ENCODE measurements at places on chromosomes 5 and 9. TPM values are rescaled to one million over a fixed set of nuclear protein-coding genes. Genes with fewer than 3 reads are reported as not detected.
A peak's percentile ranks its signal among the peaks of the same experiment; 100 is the strongest.

DNA sequence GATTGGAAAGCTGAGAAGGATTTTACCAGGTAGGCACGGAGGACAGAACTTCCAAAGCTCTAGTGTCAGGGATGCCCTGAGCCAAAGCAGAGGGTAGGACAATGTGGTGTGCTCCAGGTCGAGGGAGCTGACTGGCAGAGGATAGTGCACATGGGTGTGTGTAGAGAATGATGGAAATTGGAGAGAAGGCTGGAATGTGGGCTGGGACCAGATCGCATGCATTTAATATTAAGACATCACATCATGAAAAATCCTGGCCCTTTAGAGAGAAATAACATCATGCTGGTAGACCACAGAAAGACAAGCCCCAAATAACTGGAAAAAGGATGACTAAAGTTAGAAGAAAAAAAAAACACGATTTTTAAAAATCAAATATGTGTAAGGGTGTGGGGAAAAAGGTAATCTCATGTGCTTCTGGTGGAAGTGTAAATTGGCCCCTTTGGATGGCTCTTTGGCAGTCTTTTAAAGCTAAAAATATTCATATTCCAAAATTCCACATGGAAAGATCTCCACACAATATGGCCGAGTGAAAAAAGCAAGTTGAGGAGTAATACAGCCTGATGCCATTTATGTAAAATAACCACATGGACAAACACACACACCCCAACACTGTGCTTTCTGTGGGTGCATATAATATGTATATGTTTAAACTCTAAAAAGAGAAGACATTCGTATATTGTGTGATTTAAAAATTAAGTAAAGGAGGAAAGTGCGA, 67.0 kb upstream of the TGFBR1 start:
- DNase-seq, result peak; percentile 70

GRCh38 chr5:77846422-77847128, 70.4 kb upstream of the TBCA start:
- no peak for DNase-seq

DNA sequence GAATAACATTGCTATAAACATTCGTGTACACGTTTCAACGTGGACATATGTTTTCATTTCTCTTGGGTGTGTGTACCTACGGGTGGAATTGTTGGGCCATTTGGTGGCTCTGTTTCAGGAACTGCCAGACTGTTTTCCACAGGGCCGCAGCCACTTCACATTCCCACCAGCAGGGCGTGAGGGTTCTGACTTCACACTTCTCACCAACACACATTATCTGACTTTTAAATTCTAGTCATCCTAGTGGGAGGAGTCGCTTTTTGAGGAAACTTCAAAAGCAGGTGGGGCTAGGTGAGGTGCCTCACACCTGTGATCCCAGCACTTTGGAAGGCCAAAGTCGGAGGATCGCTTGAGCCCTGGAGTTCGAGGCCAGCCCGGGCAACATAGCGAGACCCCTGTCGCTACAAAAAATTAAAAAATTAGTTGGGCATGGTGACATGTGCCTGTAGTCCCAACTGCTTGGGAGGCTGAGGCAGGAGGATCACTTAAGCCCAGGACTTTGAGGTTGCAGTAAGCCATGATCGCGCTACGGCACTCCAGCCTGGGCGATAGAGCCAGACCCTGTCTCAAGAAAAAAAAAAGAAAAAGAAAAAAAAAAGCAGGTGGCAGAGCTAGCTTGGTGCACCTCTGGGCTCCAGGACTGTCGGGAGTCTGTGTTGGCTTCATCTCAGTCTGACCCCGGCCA, 28.5 kb downstream of the TSPAN17 start:
- peak; percentile 62 for DNase-seq

GRCh38 chr9:78103971-78104433, 72.4 kb upstream of the GNAQ start:
- DNase-seq, result no peak

DNA sequence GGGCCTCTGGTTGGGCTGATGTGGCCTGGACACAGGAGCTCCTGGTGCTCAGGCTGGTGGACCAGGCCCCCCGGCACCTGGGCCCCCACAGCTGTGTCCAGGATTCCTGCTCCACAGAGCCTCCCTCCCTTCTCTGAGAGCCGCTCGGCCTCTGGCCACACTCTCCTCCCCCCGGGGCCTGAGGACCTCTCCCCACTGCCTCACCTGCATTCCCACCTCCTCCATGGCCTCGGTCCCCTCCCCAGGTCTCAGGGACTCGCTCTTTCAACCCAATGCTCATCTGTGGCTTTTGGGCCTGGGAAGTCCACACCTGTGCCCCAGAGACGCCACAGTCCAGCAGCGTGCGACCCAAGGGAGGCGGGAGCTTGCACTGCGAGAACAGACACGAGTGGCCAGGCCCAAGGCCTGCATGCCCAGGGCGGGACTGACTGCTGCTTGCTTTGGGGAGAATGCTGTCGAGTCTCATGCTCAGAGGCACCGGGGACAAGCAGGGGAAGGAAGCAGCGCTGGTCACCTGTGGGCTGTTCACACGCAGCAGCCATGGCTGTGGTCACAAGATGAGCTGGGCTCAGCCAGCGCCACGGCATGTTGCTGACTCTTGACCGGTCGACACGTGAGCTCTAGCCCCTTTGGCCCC, 14.6 kb downstream of the PAEP start:
- no peak for DNase-seq

GRCh38 chr9:27457445-27457844, 66.6 kb upstream of the IFNK start:
- no peak for DNase-seq

- DNase-seq, result no peak
These were observed 138.4 kb downstream of the GADD45G start for GRCh38 chr9:89743216-89743572.

- DNase-seq, result no peak
These were observed 33.4 kb upstream of the VDAC1 start for GRCh38 chr5:134038138-134038537.

- peak; percentile 24 for DNase-seq
These were observed 192.7 kb downstream of the FANCC start for GRCh38 chr9:95124582-95125367.

- DNase-seq, result no peak
These were observed 55.5 kb upstream of the DMRT3 start for GRCh38 chr9:920927-921326.

- peak; percentile 53 for DNase-seq
These were observed 114.4 kb downstream of the PBX3 start for GRCh38 chr9:125861405-125862058.

DNA sequence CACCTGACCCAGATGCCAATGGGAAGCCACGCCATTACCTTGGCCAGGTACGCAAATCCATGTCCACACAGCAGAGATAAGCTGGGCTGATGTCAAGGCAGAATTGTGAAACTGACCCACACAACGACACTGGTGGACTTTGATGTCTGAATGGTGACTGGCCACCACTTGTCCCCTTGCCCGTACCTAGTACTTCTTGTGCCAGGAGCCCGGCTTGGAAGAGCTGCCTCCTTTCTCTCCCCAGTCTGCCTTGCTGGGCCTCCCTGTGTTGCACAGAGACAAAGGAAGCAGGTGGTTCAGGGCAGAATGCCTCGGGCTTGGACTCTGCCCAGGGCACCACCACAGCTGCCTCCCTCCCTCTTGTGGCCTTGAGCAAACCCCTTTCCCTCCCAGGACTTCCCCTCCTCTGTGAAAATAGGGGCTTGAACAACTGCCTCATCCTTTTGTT, 23.3 kb downstream of the PTGES2 start:
- no peak for DNase-seq

DNA sequence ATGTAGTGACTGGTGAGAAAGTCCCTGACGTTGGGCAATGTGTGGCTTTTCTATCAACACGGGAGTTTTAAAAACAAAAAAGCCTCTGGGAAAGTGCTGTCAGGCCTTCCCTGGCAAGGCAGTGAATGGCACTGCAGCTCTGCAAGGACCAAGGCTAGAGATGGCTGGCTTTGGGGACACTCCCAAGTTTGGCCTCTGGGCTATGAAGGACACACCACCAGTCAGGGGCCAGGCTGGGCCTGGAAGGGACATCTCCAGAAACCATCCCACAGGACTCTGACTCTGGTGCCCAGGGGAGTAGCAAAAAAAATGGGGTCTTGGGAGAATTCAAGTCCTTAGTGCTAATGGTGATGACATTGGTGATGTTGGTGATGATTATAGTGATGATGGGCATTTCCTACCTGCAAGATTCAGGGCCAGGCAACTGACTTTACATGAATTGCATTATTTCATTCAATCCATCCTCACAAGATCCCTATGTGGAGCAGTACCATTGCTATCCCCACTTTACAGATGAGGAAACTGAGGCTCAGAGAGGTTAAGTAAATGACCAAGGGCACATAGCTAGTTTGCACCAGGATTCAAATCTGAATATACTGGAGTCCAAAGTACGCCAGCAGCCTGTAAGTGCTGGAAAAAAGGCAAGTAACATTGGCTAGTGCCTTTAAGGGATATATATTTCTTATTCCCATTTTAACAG, 2.6 kb upstream of the PPARGC1B start:
- no peak for DNase-seq

DNA sequence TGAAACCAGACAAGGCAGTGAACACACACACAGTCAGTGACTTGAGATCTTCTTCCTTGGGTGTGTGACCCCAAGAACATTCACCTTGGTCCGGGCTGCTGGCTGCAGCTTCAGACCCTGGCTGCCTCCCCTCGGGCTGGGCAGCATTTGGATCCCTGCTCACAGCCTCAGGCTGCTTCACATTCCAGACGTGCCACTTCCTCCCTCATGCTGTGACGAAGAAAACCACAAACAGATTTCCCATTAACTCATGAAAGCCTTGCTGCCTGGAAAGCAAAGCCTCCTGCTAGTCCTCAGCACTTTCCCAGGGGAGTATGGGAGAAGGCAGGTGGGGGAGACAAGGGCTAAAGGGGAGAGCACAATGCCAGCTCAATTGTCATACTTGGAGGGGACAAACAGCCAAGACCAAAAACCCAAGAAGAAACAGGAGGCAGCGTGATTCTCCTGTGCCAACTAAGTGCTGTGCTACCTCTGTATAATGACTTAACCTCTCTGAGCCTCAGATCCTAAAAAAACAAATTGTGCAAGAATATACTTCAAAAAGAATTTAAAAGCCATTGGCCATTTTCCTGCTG, 594.6 kb upstream of the BRINP1 start:
- peak; percentile 95 for DNase-seq

DNA sequence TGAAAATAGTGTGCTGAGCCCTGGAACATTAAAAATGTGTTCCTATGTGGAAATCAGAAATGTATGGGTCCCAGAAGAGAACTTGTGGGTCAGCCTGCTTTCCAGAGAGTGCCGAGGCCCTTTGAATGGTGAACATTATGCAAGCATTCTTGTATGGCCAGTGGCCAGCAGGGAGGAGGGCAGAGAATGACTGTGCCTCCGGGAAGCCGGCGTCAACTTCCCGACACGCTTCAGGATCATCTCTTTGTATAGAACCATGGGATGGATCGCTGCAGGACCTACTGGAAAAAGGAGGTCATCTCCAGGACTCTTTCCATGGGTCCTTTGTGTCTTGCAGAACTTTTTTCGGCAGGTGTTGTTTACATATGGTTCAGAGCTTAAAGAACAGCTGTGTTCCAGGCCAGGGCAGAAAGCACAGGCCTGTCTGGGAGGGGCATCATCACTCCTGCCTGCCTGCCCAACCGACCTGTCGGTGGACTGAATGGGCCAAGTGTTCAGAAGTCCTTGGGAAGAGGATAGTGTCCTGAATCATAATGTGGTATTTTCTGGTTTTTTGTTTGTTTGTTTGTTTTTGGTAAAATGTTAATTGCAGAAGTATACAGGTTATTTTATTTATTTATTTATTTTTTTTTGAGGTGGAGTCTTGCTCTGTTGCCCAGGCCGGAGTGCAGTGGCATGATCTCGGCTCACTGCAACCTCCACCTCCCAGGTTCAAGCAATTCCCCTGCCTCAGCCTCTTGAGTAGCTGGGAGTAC, 9.0 kb downstream of the PRRC2B start:
- DNase-seq, result peak; percentile 96

DNA sequence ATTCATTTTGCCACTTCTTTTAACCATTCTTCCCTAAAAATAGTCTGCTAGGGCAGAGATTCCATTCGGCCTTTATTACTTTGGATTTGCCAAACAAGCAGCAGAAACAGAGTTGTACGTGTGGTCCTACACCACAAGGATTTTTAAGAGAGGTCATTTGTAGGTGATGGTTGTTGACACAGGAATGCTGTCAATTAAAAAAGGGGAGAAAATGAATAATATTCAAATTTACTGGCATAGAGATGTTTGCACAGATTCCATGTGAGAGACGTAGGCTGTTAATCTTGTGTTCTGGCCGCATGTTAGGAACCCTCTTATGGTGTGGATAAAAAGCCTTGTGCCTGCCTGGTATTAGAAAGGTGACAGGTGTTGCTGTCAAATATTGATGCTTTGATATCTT, 34.9 kb downstream of the TRIO start:
- no peak for DNase-seq

NDUFA8 gene
- total RNA-seq, result 47.4 TPM

PIP5KL1 gene
- total RNA-seq, result 5.5 TPM

C5orf52 gene
- not detected for total RNA-seq

PDZD2 gene
- not detected for total RNA-seq

FAM78A gene
- 0.38 TPM for total RNA-seq

CXCL14 gene
- total RNA-seq, result 1.3 TPM

Measured in GM23248 (cell line).